ENCODE measurements at places on chromosomes 4 and X.

DNA sequence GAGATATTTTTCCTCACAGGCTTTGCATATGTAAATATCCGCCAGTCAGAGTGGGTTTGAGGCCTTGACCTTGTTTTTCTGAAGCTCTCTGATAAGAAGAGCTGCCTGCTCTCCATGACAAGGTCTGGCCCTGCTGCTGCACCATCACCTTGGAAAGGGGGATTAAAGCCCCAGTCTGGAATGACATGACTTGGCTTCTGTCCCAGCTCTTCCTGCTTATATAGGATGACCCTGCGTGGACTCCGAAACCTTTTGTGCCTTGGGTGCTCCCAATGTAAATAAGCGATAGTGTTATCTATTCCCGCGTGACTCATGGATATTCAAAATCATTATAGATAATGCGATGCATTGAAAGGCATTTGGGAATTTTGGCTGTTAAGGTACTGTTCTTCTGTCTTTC is 139.3 kb downstream of the BMPR1B start:
- H3K36me3 ChIP-seq, result no peaks in the 10 kb centered on the region
- H3K27me3 ChIP-seq, result no peaks in the 10 kb centered on the region
- no peaks in the 10 kb centered on the region for H3K4me1 ChIP-seq

GRCh38 chrX:13287816-13288215 is 32.0 kb downstream of the ATXN3L start:
- no peak overlapping the region for H3K4me3 ChIP-seq
- no peaks in the 10 kb centered on the region for H3K36me3 ChIP-seq
- no peak for DNase-seq
- no peak overlapping the region for H3K27ac ChIP-seq
- no peaks in the 10 kb centered on the region for H3K27me3 ChIP-seq

DNA sequence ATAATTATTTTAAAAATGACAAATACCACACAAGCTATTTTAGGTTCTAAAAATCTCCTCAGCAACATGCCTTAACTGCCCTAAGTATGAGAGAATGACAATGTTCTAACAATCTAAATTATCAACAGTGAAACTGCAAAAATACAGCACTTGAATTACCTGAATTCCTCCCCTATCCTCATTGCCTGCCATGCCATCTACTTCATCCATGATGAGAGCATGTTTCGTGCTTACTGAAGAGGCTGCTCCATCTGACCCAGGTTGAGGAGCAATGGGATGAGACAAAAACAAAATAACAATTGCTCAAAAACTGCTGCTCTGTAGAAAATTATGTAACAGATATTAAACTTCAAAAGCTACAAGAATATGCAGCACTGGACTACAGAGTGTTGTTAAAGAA is 63.3 kb downstream of the RFC1 start:
- H3K27me3 ChIP-seq, result no peaks in the 10 kb centered on the region
- H3K4me3 ChIP-seq, result no peak overlapping the region
- H3K4me1 ChIP-seq, result no peaks in the 10 kb centered on the region
- no peak for DNase-seq
- H3K27ac ChIP-seq, result no peak overlapping the region

DNA sequence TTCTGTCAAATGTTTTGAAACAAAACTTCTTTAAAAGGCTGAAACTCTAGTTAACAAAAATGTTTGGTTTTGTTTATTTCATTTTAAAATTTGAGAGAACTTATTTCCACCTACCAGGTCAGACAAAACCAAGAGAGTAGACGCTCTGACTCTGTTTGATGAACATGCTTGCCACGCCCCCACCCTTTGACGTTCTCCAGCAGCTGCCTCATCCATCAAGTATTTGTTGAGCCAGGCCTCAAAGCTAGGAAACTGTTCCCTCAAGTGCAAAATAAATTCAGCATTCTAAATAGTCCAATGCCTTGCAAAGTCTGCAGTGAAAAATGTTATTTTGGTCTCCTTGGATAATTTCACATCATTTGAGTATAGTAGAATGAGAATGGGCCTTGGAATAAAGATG is 121.6 kb downstream of the GUCY2F start:
- DNase-seq, result no peak
- H3K4me1 ChIP-seq, result no peaks in the 10 kb centered on the region
- H3K27me3 ChIP-seq, result no peaks in the 10 kb centered on the region
- H3K36me3 ChIP-seq, result no peaks in the 10 kb centered on the region

DNA sequence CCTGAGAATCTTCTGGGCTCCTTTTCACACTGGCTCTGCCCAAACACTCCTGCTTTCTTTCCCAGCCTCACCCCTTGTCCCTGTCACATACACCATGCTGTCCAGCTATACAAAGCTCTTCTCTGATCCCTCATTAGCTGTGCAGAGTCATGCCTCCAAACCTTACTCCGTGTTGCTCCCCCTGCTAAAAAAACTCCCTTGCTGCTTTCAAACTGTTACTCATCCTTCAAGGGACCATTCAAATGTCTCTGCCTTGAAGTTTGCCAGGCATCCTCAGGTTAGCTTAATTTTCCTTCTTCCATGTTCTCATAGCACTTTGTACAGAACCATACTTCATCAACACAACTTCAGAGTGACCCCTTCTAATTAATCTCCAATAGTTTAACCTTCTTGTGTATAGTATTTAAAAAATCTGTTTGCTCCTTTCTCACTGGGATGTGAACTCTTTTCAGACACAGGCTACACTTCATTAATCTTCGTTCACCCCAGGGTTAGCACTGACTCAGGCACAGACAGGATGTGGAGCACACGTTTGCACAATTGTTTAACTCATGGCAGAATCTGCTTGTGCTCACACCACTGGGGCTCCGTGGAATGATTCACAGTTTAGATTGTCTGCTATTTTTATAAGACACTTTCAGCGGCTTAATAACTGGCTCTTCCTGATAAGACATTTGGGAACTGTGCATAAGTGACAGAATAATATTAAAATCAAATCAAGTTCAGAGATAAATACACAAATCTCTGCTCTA is 21.4 kb upstream of the SEL1L3 start:
- no peaks in the 10 kb centered on the region for H3K27me3 ChIP-seq
- peak; percentile 39 for DNase-seq
- no peak overlapping the region for H3K27ac ChIP-seq
- peaks cover 33% of the 10 kb centered on the region for H3K4me1 ChIP-seq

DNA sequence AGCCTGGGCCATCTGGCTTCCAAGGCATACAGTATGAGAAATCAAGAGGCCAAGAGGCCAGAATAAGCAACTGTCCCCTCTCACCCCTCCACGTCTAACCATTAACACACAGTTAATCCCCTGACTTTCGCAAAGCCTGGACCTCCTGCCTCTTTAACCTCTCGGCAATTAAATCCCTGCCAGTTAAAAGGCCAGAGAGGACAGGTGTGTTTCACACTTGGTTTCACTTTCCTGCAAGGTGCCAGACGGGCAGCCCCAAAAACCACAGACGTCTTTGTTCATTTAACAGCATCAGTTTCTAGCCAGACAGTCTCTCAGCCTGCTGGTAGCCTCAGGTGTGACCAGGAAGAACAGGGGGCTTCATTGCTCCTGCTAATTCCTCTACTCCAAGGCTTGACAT is 91.1 kb upstream of the KIT start:
- no peak overlapping the region for H3K27ac ChIP-seq
- no peak overlapping the region for H3K4me3 ChIP-seq
- H3K36me3 ChIP-seq, result no peaks in the 10 kb centered on the region
- H3K4me1 ChIP-seq, result no peaks in the 10 kb centered on the region

- peaks cover 9% of the 10 kb centered on the region for H3K4me1 ChIP-seq
- no peaks in the 10 kb centered on the region for H3K27me3 ChIP-seq
- H3K27ac ChIP-seq, result no peak overlapping the region
- H3K4me3 ChIP-seq, result no peak overlapping the region
Measured at GRCh38 chr4:1898681-1899080, 27.5 kb downstream of the NSD2 start.

DNA sequence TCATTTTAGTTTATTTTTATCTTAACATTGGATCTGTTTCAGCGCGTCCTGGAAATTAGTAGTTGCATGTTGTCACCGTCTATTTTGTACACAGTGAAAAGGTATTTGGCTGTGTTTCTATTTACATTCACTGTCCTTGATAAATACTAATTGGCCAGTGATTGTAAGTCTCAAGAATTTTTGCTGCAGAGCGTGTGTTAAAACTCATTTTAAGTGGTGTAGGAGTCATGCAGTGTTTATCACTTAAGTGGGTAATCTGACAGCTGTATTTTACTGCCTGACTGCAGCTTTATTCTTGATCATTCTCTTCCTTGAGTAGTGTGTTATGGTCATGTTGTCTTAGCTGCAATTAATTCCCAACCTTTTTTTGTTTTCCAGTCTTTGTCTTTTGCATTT is 9.8 kb downstream of the GUCY1A1 start:
- no peak for DNase-seq
- no peak overlapping the region for H3K27ac ChIP-seq
- no peaks in the 10 kb centered on the region for H3K27me3 ChIP-seq
- H3K36me3 ChIP-seq, result no peaks in the 10 kb centered on the region
- H3K4me1 ChIP-seq, result no peaks in the 10 kb centered on the region

- no peaks in the 10 kb centered on the region for H3K36me3 ChIP-seq
- H3K27me3 ChIP-seq, result no peaks in the 10 kb centered on the region
- no peak overlapping the region for H3K27ac ChIP-seq
- DNase-seq, result no peak
- H3K4me3 ChIP-seq, result no peak overlapping the region
Measured at GRCh38 chr4:8167291-8167690, 8.7 kb upstream of the ABLIM2 start.

- no peak for DNase-seq
- no peak overlapping the region for H3K4me3 ChIP-seq
- H3K36me3 ChIP-seq, result no peaks in the 10 kb centered on the region
- H3K27ac ChIP-seq, result no peak overlapping the region
- H3K27me3 ChIP-seq, result no peaks in the 10 kb centered on the region
Measured at GRCh38 chrX:45697591-45697990, 496.9 kb upstream of the DIPK2B start.

DNA sequence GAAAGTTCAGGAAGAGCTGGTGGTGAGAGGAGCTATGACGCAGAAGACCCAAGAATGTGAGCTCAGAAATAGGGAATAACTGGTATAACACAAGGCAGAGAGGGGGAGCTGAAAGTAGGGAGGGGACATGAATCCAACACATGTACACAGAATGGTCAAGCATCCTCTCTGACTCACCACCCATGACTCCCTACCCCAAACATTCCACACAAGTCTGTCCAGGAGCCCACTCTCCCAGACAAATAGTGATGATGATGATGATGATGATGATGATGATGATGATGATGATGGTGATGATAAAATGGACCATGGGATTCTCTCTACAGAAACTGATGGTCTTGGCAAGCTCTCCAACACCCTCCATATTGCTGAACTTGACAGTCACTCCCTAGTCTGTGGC is 46.4 kb downstream of the NAT8L start:
- H3K27me3 ChIP-seq, result no peaks in the 10 kb centered on the region
- no peaks in the 10 kb centered on the region for H3K36me3 ChIP-seq
- H3K4me1 ChIP-seq, result no peaks in the 10 kb centered on the region
- H3K27ac ChIP-seq, result no peak overlapping the region
- H3K4me3 ChIP-seq, result no peak overlapping the region

DNA sequence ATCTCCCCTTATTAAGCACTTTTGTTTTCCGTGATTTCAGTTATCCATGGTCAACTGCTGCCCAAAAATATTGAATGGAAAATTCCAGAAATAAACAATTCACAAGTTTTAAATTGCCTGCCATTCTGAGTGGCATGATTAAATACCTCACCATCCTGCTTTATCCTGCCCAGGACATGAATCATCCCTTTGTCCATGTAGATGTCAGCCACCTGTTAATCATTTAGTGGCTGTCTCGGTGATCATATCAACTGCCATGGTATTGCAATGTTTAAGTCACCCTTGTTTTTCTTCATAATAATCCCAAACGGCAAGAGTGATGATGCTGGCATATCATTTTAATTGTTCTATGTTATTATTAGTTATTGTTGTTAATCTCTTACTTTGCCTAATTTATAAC is 79.8 kb upstream of the LHFPL1 start:
- peaks cover 25% of the 10 kb centered on the region for H3K4me1 ChIP-seq
- H3K27me3 ChIP-seq, result no peaks in the 10 kb centered on the region
- no peak overlapping the region for H3K4me3 ChIP-seq
- no peak for DNase-seq

DNA sequence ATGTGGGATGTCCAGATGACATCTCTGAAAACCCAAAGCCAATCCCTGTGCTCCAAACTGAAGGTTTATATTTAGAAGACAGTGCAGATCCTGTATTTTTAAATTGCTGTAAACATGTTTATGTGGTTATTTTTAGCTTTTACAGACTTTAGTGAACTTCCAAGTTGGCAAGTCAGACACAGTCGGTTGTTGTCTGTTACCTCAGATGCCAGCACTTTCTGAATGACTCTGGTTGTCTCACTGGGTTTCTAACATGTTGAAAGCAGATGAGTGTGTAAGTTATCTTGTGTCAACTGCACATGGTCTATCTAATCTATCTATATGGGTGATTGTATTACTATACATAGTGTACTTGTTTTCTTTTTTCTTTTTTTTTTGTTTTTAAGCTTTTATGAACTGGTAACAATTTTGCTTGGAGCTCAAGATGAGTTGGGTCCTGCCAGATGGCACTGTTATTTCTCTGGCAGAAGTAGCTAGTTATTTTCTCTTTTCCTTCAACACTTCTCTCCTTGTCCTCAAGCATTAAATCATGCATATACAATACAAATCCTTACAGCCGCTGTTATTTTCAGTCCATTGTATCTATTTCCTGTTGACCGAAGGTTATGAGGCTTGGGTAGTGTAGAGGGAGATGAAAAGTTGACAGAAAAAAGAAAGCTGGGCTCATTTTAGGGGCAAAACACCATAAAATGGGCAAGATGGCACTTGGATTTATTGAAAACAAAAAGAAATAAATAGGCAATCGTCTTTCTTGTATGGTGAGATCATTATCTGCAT is 66.3 kb downstream of the GAB1 start:
- peak overlapping the region; percentile 62 for H3K27ac ChIP-seq
- no peaks in the 10 kb centered on the region for H3K27me3 ChIP-seq
- H3K4me3 ChIP-seq, result peak overlapping the region; percentile 18
- peaks cover 51% of the 10 kb centered on the region for H3K4me1 ChIP-seq
- no peaks in the 10 kb centered on the region for H3K36me3 ChIP-seq

DNA sequence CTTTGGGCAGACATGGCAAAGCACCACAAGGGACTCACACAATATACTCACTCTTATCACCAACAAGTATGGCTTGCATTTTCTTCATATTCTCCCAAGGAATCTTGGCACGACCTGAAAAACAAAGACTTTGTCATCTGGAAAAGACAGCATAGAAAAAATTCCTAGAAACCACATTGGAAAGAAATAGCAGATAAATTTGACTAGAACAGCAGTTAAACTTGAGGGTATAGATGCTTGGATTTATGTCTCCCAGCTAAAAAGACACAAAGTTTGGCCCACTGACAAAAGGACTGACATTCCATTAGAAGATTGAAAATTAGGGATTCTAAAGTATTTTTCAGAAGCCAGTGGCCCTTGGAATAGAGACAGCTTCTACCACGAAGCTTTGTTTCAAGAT is 6.9 kb upstream of the VEGFC start:
- H3K4me1 ChIP-seq, result no peaks in the 10 kb centered on the region
- DNase-seq, result no peak
- H3K27ac ChIP-seq, result no peak overlapping the region
- no peaks in the 10 kb centered on the region for H3K36me3 ChIP-seq
- no peak overlapping the region for H3K4me3 ChIP-seq
- no peaks in the 10 kb centered on the region for H3K27me3 ChIP-seq

- no peak overlapping the region for H3K27ac ChIP-seq
- no peak for DNase-seq
- H3K4me1 ChIP-seq, result no peaks in the 10 kb centered on the region
- no peaks in the 10 kb centered on the region for H3K27me3 ChIP-seq
Measured at GRCh38 chrX:34586936-34587335, 70.1 kb downstream of the TMEM47 start.

Data from B cell (primary cell).